Stimulated activated naive B cell treated with anti-CD40 and anti-IgM and Interleukin-4, amounts not matched to agents 10 μg/mL and 1 μg/mL and 100 μg/mL, for 72 hours (primary cell): ENCODE measurements at places on chromosomes 7 and 10.

GRCh38 chr10:70662362-70663220, 9.7 kb upstream of the ADAMTS14 start:
- no peak for DNase-seq

GRCh38 chr7:75559976-75560365, 67.9 kb downstream of the SPDYE5 start:
- DNase-seq, result no peak

GRCh38 chr7:46654546-46655443, 733.7 kb upstream of the IGFBP3 start:
- DNase-seq, result no peak

DNA sequence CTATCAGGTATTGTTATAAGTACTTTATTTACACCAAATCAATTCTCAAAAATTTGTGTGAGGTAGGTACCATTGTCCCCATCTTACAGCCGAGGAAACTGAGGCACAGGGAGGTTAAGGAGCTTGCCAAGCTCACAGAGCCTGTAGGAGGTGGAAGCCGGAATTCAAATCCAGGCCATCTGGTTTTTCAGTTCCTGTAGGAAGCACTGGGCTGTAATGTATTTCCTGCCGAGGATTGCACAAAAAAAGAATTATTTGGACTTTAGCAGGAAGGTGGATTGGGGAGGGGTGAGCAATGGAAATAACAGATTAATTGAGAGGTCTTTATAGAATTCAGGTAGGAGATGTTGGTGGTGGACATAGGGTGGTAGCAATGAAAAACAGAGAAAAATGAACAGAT, 315.3 kb upstream of the AUTS2 start:
- no peak for DNase-seq

DNA sequence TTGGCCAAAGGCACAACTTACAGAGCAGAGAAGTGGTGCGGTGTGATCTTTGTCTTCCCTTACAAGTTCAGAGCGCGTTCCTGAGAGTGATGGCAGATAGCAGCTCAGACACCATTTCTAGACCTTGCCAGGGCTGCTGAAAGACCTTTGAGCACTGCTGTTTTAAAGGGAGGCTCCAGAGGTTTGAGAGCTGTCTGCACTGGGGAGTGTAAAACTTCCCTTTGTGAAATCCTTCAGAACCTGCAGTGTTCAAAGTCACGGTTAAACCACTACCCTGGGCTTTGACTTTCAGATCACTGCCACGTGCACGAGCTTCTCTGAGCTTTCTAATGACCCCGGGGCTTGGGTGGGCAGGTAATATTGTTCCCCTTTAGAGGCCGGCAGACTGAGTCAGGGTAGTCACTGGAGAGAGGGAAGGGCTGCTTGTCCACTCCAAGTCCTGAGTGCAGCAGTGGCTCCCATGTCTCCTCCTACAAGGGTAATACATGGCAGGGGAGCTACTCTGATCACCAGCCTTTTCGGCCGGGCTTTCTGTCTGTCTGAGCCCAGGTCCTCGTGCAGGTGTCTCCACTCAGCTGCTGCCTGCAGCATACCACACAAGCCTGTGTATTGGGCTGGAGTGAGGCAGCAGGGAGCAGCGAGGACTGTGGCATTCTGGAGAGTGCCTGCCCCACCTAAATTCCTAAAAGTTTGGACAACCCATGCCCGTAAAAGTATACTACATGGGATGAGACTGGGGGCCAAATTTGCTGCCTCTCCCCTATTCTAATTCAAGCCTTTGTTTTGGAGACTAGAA, 63.3 kb downstream of the ZMIZ1 start:
- no peak for DNase-seq

DNA sequence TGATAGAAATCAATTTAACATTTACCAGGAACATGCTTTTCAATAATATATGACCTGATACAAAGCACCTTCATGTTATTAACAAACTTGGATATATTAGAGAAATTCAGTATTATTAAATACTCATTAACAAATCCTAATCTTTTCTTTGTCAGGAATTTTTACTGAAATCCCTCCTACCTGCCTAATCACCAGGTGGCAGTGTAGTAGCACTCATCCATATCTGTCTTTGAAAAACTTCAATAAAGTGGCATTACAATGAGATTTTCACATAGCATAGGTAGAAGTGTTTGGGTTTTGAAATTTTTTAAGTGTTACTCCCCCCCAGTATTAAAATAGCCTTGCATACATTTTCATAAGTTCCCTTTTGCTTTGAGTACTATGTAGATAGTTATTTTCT, 1246.6 kb upstream of the LRRN3 start:
- DNase-seq, result no peak
